ENCODE measurements at places on chromosomes 1 and 21.
A peak's percentile ranks its signal among the peaks of the same experiment; 100 is the strongest.

- no peak for DNase-seq
Observed at GRCh38 chr1:32091591-32091990, 16.3 kb upstream of the KPNA6 start.

DNA sequence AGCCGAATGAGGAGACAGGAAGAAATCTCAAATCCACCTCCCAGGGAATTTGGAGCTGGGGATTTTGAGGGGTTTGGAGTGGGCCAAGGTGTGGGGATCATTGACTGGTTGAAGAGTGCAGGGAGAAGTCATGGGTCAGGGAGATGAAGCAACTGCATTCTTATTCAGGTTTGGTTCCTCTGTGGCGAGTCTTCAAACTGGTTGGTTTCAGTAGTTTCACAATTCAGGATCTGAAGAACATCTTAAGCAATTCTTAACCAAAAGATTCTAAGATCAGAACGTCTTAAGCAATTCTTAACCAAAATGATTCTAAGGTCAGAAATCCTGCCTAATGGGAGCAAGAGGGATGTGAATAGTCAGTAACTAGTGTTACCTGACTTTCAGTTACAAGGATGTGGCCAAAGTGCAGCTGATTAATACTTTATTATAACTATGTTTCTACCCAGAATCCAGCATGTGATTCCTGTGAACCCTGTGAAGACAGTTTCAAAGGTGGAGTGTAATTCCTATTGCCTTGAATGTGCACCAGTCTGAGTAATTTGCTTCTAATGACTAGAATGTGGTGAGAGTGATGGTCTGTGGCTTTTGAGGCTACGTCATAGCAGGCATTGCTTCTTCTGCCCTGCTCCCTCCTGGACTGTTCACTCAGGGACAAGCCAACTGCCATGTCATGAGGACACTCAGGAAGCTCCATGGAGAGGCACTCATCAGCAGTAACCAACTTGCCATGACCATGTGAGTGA is 61.2 kb downstream of the OLFML3 start:
- DNase-seq, result no peak

DNA sequence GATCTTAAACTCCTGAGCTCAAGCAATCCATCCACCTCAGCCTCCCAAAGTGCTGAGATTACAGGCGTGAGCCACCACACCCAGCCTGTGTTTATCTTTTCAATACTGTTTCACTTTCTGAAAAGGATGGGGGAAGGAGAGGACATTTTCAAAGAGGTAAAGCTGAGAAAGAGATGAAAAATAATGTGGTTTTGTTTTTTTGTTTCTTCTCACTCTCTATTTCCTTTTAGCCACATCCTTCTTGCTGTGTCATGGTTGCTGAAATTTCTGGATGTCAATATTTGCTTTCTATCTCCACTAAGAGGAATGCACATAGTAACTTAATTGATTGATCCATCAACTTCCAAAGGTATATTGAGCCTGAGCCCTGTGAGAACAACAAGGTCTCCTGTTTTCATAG is 6.4 kb upstream of the C1orf21 start:
- no peak for DNase-seq

GRCh38 chr1:180594723-180595122 is 36.0 kb downstream of the OVAAL start:
- DNase-seq, result no peak

DNA sequence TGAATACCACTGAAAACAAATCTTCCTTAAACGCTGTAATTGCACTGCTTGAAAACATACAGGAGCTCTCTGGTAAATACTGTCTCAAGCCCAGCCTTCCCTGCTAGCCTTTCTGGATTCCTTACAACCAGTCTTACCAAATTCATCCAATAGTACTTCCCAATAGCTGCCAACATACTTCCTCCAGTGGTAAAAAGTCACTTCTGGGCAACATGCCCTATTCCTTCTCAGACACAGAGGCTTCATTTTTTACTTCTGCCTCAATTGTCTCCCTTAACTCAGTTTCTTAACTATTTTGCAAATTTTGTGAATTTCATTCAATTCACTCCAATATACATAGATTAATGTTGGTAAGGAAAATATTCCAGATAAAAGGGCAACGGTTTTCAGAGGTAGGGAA is 166.3 kb downstream of the TBX15 start:
- peak; percentile 28 for DNase-seq

- DNase-seq, result no peak
Observed at GRCh38 chr1:81149649-81150325, 650.9 kb upstream of the ADGRL2 start.

- DNase-seq, result no peak
Observed at GRCh38 chr21:33817138-33817537, 98.5 kb downstream of the ATP5PO start.

DNA sequence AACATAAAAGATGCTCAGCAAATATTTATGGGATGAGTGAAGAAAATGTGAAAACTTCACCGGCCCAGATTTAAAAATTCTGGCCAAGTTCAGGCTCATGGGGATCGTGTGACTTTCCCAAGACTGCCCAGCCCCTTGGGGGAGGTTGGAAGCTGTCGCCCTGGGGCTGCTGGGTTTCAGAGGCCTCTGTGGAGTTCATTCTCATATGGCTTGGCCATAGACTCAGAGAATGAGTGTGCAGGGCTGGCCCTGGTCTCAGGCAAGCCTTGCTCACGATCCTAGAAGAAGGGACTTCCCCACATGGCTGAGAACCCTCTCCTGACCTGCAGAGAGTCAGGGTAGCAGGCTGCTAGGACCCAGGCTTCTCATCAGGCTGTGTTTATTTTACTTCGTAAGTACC is 24.6 kb downstream of the PADI2 start:
- no peak for DNase-seq

DNA sequence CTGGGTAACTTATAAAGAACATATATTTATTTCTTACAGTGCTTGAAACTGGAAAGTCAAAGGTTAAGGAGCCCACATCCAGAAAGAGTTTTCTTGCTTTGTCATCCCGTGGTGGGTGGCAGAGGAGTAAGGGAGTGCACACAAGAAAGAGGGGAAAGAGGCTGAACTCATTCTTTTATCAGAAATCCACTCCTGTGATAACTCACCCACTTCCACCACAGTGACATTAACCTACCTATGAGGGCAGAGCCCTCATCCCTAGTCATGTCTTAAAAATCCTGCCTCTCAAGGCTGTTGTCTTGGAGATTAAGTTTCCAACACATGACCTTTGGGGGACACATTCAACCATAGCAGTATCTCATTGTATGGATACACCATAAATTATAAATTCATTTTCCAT is 32.5 kb upstream of the RGS4 start:
- no peak for DNase-seq

DNA sequence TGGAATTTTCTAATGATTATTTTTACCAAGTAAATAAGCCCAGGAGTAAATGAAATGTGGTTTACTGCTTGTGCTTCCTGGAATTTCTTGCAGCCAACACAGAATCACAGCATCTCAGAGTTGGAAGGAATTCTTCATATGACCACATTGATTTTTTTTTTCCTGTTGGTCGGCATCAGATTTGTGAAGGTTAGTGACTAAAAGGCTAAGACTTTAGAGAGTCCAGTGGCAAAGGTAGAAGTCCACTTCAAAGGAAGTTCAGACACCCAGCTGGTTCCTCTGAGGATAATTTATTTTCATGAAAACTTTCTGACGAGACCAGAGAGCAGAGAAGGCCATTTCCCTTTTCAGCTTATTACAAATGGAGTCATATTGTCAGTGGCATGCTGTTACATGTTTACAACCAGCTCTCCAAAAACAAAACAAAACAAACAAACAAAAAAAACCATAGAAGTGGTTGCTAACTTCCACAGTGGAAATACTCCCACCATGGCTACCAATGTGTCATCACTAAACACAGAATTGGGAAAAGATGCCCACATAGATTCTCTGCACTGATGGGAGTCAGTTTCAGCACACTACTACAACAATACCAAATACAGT is 77.2 kb upstream of the CDC42BPA start:
- no peak for DNase-seq

DNA sequence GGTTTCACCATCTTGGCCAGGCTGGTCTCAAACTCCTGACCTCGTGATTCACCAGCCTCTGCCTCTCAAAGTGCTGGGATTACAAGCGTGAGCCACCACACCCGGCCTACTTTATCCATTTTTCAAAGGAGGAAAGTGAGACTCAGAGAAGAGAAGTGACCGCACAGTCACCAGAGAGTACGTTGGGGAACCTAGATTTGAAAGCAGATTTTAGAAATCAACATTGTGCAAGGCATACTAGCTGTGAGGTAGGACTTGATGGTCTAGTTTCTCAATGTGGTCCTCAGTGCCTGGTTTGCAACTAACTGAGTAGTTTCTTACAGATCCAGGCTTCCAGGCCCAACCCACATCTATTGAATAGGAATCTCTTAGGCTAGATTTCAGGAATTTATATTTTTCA is 1.7 kb upstream of the PRCC start:
- DNase-seq, result no peak

DNA sequence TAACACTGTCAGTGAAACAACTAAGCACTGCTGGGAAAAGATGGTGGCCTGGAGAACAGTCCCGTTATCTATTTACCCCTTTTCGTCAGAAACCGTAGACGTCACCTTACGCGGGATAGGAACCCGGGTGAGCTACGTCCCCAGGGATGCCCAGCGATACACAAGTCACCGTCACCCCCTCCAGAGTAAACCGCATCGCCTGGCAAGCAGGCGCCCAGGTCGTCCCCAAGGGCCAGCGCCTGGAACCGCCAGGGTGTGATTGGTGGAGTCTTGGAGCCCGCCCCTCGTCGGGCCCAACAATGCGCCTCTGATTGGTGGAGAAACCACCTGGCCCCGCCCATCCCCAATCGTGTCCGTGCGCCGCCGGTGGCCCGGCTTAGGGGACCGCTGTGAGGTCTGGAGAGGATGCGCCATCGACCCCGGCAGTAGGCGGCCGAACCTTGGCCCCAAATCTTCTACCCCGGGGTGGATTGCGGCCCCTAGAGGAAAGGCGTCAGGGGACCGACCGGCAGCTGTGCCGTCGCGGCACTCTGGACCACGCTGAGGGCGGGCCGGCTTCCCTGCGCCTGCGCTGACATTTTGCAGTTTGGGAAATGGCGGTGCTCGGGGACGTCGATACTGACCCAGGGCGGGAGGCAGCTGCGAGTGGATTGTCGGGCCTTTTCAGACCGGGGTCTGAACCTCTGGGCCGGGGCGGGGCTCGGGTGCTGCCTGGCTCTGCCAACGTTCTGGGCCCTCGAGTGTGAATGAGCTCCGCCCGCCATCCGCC is 34.4 kb downstream of the SLC2A1 start:
- peak; percentile 98 for DNase-seq
